CD4-positive, alpha-beta T cell treated with Interleukin-6 at 100 ng/mL for 8 hours (primary cell): ENCODE measurements at places on chromosomes 3 and 15.

- DNase-seq = no peak
Observed at GRCh38 chr3:46989146-46989810, 9.8 kb downstream of the NBEAL2 start.

DNA sequence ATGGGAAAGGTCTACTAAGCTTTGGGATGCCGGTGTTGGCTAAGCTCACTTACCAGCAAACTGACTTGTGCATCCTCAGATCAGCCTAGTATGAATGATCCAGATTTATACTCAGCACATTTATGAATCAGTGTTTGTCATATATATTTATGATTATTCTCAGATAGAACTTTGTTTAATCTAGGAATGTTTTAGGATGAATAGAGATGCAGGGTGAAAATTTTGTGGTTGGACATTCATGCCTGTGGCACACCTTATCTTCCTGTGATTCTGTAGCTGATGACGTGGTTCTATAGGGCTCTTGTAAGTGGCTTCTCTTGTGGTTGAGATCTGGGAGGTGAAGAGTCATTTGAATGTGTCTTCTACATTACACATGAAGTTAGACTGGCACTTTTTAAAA, 11.4 kb downstream of the CDIN1 start:
- DNase-seq = no peak

- DNase-seq = no peak
Observed at GRCh38 chr3:105956306-105956705, 87.5 kb upstream of the CBLB start.

- no peak for DNase-seq
Observed at GRCh38 chr3:61650276-61650675, 88.9 kb downstream of the PTPRG start.

DNA sequence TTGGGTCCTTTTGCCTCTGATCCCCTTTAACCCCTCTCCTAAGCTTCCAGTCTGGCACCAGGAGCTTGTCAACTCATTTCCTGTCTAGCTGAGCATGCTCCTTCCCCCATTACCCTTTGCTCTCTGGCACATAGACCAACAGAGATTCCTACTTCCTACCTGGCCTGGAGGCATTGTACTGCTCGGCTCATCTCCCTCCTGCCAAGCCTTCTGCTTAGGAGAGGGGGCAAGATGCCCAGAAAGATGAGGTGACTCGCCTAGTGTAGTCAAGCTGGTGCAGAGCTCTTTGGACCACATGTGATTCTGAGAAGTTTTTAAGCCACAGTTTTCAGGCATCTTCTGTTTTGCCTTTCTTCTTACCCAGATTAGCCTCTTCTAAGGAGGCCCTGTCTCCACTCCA, 95.4 kb downstream of the ZNF621 start:
- no peak for DNase-seq

DNA sequence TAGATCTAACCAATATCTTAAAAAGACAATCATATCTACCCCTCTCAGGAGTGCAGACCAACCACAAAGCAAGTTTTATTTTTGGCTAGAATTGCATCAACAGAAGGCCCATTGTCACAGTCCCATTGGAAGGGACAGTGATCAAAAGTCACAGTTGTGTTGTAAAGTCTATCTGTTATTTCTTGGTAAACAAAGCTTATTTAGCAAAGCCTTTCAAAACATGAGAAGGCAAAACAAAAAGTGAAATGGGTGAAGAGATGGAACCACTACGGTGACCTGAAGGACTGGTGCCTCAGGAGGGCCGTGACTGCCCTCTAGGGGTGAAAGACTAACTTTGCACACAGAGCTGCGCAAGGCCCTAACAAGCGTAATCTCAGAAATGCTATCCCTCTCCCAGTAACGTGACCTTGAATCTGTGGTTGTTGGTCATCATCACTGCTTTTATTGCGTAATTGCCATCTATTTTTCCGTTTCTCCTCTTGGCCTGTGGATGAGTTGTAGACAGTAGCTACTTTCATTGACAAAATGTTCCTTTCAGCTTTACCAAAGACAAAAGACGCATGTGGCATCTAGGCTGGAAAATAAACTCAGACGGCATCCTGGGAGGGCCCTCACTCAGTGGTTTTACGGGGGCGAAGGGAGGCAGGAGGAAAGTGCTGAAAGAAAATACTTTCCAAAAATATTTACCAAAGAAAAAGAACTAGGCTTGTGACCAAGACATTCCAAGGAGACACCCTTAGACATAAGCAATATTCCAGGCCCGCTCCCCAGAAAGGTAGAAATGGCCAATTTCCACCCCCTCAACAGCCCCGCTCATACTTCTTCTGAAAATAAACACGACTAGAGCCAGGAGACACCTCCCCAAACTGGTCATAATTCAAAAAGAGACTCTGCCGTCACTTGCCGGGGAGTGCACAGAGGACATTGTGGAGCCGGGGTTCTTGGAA, 79.4 kb downstream of the FRMD4B start:
- peak; percentile 73 for DNase-seq

GRCh38 chr15:48221885-48222284, 15.8 kb downstream of the SLC12A1 start:
- DNase-seq = no peak
